ENCODE measurements at places on chromosomes 4 and X.

- H3K4me3 ChIP-seq = no peak overlapping the region
- peaks cover 16% of the 10 kb centered on the region for H3K4me1 ChIP-seq
- DNase-seq = no peak
- H3K27me3 ChIP-seq = 0 out of 2 replicates have a peak, but pooled peaks cover 2% of the 10 kb centered on the region
These were observed 2.0 kb downstream of the BMPR1B start for GRCh38 chr4:94759767-94760211.

DNA sequence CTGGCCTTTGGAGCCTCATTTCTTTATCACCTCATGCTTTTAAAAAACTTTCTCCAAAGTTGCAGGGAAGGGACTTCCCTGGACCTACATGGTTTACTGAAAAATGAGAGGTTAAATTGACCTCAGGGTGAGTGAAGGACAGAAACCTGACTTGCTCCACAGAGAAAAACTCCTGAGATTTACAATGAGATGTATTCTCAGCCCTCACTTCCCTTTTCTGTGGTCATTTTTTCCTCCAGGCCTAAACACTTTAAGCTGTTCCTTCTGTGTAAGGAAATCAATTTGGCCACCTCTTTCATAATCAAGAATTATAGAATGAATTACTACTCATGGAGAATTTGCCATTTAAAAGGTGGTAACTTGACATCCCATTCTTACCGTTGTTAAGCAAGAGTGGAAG lies 77.9 kb downstream of the HPGD start:
- H3K4me1 ChIP-seq = no peaks in the 10 kb centered on the region
- H3K36me3 ChIP-seq = no peaks in the 10 kb centered on the region
- no peak for DNase-seq
- no peak overlapping the region for H3K4me3 ChIP-seq
- no peak overlapping the region for H3K27ac ChIP-seq

- H3K4me3 ChIP-seq = no peak overlapping the region
- peaks cover 2% of the 10 kb centered on the region for H3K4me1 ChIP-seq
- H3K27ac ChIP-seq = no peak overlapping the region
- H3K27me3 ChIP-seq = no peaks in the 10 kb centered on the region
These were observed 45.0 kb upstream of the ARHGEF6 start for GRCh38 chrX:136825771-136826170.

DNA sequence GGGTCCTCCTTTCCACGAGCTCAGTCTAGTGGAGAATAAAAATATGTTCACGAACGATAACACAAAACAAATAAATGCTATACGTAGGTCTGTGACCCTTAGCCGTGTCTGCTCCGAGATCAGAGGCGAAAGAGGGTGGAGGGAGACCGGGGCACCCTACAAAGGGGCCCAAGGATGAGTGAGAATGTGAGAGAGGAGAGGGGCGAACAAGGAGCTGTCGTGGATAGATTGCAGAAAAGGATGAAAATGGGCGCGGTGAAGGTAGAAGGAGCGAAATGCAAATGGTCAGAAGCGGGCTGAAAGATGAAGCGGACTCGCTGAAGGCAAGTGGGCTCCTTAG lies 6.2 kb upstream of the ZBTB33 start:
- peak overlapping the region; percentile 80 for H3K4me3 ChIP-seq
- no peaks in the 10 kb centered on the region for H3K36me3 ChIP-seq
- no peaks in the 10 kb centered on the region for H3K27me3 ChIP-seq
- no peak overlapping the region for H3K27ac ChIP-seq
- peak; percentile 51 for DNase-seq

GRCh38 chrX:42752730-42753129 lies 25.2 kb downstream of the PPP1R2C start:
- no peak overlapping the region for H3K4me3 ChIP-seq
- H3K27me3 ChIP-seq = no peaks in the 10 kb centered on the region
- peak; percentile 14 for DNase-seq
- H3K27ac ChIP-seq = no peak overlapping the region
- H3K4me1 ChIP-seq = no peaks in the 10 kb centered on the region

- DNase-seq = no peak
- no peaks in the 10 kb centered on the region for H3K36me3 ChIP-seq
- no peaks in the 10 kb centered on the region for H3K27me3 ChIP-seq
- H3K4me3 ChIP-seq = no peak overlapping the region
- no peak overlapping the region for H3K27ac ChIP-seq
- no peaks in the 10 kb centered on the region for H3K4me1 ChIP-seq
These were observed 130.7 kb downstream of the FAM53A start for GRCh38 chr4:1553365-1553764.

- no peaks in the 10 kb centered on the region for H3K36me3 ChIP-seq
- peak; percentile 59 for DNase-seq
- H3K4me1 ChIP-seq = no peaks in the 10 kb centered on the region
- H3K27me3 ChIP-seq = no peaks in the 10 kb centered on the region
- H3K4me3 ChIP-seq = no peak overlapping the region
These were observed 211.5 kb downstream of the PDGFRA start for GRCh38 chr4:54440394-54441136.

- no peak for DNase-seq
- H3K36me3 ChIP-seq = no peaks in the 10 kb centered on the region
These were observed 113.1 kb downstream of the ENPP6 start for GRCh38 chr4:184104419-184105101.

GRCh38 chr4:40241026-40241425 lies 44.2 kb downstream of the RHOH start:
- no peak for DNase-seq
- no peak overlapping the region for H3K27ac ChIP-seq
- H3K36me3 ChIP-seq = peaks cover 49% of the 10 kb centered on the region
- peaks cover 8% of the 10 kb centered on the region for H3K4me1 ChIP-seq

GRCh38 chr4:57095245-57095644 lies 14.9 kb downstream of the IGFBP7 start:
- H3K27me3 ChIP-seq = no peaks in the 10 kb centered on the region
- H3K4me1 ChIP-seq = no peaks in the 10 kb centered on the region
- H3K4me3 ChIP-seq = no peak overlapping the region
- no peaks in the 10 kb centered on the region for H3K36me3 ChIP-seq

DNA sequence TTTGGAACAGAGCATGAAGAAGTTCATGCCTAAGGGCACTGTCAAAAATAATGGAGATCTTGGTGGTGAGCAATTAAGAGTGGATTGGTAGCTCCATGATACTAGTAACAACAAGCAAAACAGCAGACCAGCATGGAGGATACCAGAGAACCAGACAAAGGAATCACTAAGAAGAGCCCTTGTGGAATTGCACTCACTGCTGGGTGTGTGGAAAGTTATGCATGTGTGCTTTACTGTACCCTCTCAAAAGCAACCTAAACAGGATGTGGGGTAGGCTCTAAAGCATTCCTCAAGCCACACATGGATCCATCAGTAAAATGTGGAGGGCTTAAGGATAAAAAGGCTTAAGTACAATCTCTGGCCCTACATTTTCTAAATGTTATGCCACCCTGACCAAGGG lies 69.5 kb downstream of the AR start:
- no peaks in the 10 kb centered on the region for H3K36me3 ChIP-seq
- no peak overlapping the region for H3K27ac ChIP-seq
- no peaks in the 10 kb centered on the region for H3K27me3 ChIP-seq

GRCh38 chr4:29320947-29321620 lies 1399.1 kb upstream of the PCDH7 start:
- H3K36me3 ChIP-seq = no peaks in the 10 kb centered on the region
- no peak overlapping the region for H3K27ac ChIP-seq
- DNase-seq = no peak
- no peaks in the 10 kb centered on the region for H3K4me1 ChIP-seq

DNA sequence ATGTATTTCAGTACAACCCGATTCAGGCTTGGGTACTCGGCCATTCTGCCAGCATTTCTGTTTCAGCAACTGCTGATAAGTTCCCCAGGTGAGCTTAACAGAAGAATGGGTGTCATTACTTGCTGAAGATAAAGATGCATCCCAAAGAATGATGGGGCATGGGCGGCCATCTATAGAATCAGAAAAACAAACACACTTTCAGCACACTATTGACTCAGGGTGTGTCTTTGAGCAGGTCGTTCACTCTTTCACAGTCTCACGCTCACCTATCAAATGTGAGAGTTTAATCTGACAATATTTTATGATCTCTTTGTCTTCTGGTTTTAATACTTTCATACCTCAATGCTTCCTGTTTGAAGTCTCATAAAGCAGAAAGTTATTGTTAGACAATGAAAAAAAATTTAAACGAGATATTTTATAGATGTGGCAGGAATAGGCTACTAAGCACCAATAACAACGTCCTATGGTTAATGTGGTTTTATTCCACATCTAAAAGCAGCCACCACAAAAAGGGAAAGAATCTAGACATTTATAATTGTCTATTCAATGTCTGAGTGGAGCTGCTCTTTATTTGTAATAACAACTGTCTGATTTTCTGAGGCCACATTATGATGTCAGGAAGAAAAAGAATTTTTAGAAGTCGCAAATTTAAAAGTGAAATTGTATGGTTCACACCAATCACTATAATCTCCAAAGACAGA lies 17.0 kb downstream of the GASK1B start:
- DNase-seq = no peak
- H3K27me3 ChIP-seq = no peaks in the 10 kb centered on the region
- H3K27ac ChIP-seq = no peak overlapping the region
- H3K36me3 ChIP-seq = no peaks in the 10 kb centered on the region
- no peaks in the 10 kb centered on the region for H3K4me1 ChIP-seq

- H3K27ac ChIP-seq = peak overlapping the region; percentile 98
- H3K36me3 ChIP-seq = no peaks in the 10 kb centered on the region
- no peaks in the 10 kb centered on the region for H3K27me3 ChIP-seq
- DNase-seq = peak; percentile 63
- peaks cover 76% of the 10 kb centered on the region for H3K4me1 ChIP-seq
- peak overlapping the region; percentile 54 for H3K4me3 ChIP-seq
These were observed 101.7 kb downstream of the CHIC2 start for GRCh38 chr4:53962516-53963225.

DNA sequence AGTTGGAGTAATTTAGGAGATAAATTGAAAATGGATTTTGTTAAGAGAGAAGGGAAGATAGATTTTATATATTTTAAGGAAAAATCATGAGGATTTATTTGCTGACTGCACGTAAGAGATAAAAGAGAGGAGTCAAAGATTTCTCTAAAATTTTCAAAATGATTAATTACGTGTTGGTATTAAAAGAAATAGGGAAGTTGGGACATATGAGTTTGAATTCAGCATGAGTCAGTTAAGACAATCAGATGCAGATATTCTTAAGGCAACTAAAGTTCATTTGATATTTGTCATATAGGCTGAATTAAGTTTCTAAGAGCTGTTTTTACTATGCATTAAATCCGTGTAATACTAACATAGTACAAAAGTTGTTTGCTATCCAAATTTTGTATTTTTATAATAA lies 46.9 kb downstream of the TET2 start:
- no peak overlapping the region for H3K27ac ChIP-seq
- H3K27me3 ChIP-seq = no peaks in the 10 kb centered on the region
- H3K4me1 ChIP-seq = peaks cover 21% of the 10 kb centered on the region
- H3K4me3 ChIP-seq = no peak overlapping the region
- no peak for DNase-seq

DNA sequence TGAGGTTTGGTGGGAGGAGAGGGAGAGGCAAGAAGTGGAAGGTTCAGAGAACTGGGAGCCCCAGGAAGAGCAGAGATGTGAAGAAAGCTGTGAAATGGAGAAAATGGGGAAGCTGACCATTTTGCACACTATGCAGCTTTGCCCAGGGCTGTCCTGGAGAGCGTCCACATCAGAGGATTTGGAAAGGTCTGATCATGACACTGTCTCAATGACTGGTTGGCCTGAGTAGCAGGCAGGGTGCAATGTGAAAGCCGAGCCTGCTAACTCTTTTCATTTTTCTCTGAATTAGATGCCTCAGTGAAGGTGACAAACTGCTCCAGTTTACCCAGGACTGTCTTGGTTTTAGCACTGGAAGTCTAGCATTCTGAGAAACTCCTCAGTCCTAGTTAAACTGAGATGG lies 330.1 kb upstream of the RPS6KA3 start:
- no peaks in the 10 kb centered on the region for H3K4me1 ChIP-seq
- H3K27me3 ChIP-seq = no peaks in the 10 kb centered on the region
- H3K4me3 ChIP-seq = no peak overlapping the region
- DNase-seq = no peak
- no peaks in the 10 kb centered on the region for H3K36me3 ChIP-seq

- no peak for DNase-seq
- peak overlapping the region; percentile 12 for H3K4me3 ChIP-seq
- H3K4me1 ChIP-seq = peaks cover 60% of the 10 kb centered on the region
- H3K36me3 ChIP-seq = 0 out of 2 replicates have a peak, but pooled peaks cover 7% of the 10 kb centered on the region
These were observed 4.1 kb downstream of the BMX start for GRCh38 chrX:15504661-15505060.

DNA sequence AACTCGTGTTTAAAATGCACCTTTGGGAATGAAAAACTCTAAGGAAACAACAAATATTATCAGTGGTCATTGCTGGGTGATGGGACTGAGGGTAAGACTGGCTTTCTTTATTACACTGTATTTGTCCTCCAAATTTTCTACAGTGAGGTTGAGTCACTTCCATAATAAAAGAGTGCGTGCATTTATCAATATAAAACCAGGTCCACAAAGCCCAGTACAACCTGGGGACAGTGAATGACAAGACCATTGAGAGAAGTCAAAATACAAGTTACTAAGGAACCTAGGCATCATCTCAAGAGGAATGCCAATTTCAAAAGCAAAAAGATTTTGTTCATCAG lies 76.4 kb downstream of the MAGED4 start:
- H3K4me3 ChIP-seq = peak overlapping the region; percentile 69
- no peaks in the 10 kb centered on the region for H3K36me3 ChIP-seq
- no peaks in the 10 kb centered on the region for H3K27me3 ChIP-seq
- peaks cover 16% of the 10 kb centered on the region for H3K4me1 ChIP-seq
- 0 out of 2 replicates have a peak overlapping the region, but pooled peaks have one; percentile 7 for H3K27ac ChIP-seq
- DNase-seq = no peak

DNA sequence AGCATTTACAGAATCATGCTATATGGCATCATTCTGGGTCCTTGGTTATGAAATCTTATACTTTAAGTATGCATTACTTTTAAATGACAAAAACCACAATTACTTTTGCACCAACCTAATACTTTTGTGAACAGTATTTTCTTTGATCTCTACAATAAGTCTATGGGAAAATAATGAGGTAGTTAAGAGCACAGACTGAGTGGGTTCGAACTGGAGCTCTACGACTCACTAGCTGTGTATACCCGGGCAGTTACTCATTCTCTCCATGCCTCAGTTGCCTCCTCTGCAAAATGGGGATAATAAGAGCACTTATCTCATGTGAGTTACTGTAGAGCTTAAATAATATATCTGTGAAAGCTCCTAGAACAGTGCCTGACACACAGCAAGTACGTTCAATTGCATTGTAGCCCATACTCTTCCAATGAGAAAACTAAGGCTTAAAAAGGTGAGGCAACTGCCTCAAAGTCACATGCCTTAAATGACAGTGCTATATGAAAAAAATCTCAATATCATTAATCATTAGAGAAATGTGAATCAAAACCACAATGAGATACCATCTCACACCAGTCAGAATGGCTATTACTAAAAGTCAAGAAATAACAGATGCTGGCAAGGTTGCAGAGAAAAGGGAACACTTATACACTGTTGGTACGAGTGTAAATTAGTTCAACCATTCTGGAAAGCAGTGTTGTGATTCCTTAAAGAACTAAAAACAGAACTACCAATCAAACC lies 151.5 kb downstream of the CHIC2 start:
- peaks cover 22% of the 10 kb centered on the region for H3K4me1 ChIP-seq
- H3K4me3 ChIP-seq = no peak overlapping the region
- H3K27ac ChIP-seq = no peak overlapping the region
- DNase-seq = no peak

GRCh38 chr4:20829617-20830357 lies 129.5 kb downstream of the PACRGL start:
- H3K4me1 ChIP-seq = no peaks in the 10 kb centered on the region
- DNase-seq = no peak
- no peak overlapping the region for H3K27ac ChIP-seq
- H3K36me3 ChIP-seq = no peaks in the 10 kb centered on the region
- H3K27me3 ChIP-seq = no peaks in the 10 kb centered on the region
